ENCODE measurements at places on chromosomes 4 and X.
A peak's percentile ranks its signal among the peaks of the same experiment; 100 is the strongest.

- DNase-seq: no peak
Observed at GRCh38 chr4:71564775-71565174, 219.1 kb downstream of the GC start.

DNA sequence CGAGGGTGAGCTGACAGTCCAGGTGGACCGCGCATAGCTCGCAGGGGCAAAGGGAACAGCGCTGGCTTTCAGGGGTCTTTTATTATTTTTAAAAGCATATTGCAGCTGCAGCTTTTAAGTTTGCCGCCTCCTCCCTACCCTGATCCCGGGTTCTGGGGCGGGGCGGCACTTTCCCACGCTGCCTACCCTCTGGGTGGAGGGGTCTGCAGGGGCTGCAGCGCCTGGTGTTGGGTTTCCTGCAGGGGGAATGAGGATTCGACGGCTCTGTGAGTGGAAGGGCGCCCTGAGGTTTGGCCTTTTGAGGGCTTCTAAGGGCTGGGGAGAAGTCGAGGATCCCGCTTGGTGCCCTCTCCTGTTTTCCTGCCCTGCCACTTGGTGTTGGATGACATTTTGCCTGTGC is 80.7 kb upstream of the SCML1 start:
- no peak for DNase-seq

GRCh38 chr4:54784161-54784671 is 126.5 kb downstream of the KIT start:
- DNase-seq: no peak

DNA sequence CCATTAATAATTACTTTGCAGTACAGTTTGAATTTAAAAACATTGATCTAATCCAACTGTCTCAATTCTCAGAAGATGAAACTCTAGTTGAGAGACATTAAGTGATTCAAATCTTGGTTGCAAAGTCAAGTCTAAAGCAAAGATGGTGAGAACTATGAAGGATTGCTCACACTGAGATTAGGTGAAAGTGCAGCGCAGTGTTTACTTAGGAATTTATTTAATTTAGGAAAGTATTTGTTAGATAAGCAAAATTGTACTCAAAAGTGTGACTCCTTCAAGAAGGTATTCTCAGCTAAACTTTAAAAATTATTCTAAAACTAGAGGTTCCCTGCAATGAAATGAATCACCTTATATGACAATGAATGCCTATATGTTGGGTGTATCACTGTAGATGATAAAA is 454.9 kb downstream of the PDGFC start:
- no peak for DNase-seq

GRCh38 chr4:88244816-88245579 is 39.4 kb downstream of the PPM1K start:
- no peak for DNase-seq

DNA sequence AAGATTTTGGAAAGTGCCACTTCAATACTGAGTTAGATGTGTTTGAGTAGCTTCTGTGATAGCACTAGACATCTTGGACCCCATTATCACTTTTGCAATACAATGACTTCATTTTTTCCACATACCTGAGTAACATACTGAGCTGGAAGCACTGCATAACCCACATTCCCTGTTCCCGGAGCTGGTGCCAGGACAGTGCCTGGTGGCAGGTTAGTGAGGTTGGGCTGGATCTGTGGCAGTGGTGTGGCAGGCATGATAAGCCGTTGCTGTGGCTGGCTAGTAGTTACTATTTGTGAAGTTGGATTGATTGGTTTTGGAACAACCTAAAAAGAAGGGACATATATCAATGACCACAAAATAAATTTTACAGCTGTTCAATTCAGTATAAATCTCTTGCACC is 38.9 kb downstream of the THAP9 start:
- DNase-seq: no peak

GRCh38 chrX:82813671-82814078 is 694.4 kb upstream of the POU3F4 start:
- peak; percentile 52 for DNase-seq

DNA sequence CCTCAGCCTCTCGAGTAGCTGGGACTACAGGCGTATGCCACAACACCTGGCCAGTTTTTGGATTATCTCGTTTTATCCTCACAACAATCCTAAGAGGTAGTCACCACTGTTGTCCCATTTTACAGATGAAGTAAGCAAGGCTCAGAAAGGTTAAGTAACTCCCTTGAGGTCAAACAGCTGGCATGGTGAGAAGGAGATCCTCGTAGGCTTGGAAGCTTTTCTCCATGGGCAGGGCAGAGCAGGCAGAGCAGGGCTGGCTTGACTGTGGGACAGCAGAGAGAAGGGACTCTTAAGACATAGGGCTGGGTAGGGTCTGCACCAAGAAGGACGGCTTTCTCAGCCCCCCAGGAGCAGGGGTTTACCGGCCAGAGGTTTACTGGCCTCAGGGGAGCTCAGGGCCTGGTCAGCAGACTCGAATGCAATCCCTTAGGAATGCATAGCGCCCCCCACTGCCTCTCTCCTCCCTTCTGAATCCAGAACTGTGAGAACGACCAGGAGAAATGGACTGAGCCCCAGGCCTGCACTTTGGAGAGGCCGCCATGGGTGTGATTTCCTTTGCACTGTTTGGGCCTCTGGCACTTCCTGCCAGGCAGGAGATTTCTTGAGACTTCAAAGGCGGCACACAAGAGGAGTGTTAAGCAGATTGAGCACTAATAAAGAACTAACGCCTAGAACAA is 14.0 kb upstream of the CDKN2AIP start:
- no peak for DNase-seq

DNA sequence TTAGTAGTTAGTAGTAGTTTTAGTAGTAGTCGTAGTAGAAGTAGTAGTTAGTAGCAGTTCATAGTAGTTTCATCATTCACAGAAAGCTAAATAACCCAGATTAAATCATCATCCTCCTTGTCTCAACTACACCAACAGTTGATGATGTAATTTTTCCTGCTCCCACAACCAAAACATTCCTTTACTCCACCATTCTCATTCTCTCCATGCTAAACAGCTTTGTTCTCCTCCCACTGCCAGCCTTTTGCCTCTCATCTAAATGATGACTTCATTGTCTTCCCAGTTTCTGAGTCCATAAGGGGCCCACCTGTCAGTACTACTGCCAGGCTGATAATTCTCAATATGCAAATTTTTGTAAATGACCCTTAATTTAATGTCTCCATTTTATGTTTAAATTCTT is 68.9 kb downstream of the ARHGAP24 start:
- DNase-seq: no peak

- DNase-seq: no peak
Observed at GRCh38 chrX:123871309-123871708, 11.5 kb downstream of the XIAP start.

- DNase-seq: no peak
Observed at GRCh38 chr4:147854154-147854553, 122.3 kb downstream of the ARHGAP10 start.

DNA sequence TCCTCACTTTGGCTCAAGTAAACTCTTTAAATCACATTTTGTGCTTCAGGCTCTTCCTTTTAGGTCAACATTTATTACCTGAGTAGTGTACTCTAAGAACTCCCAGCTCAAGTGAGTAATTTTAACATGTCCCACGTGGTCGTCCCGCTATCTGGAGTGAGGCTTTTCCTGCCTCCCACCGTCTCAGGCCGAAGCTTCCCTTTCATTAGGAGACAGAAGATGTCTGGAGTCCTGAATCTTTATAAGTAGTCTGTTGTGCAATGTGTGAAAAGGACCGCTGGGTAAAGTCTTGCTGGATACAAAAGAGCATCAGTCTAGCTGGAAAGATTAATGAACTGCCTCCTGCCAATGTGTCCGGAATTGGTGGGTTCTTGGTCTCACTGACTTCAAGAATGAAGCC is 117.7 kb upstream of the NEIL3 start:
- DNase-seq: no peak
